ENCODE measurements at places on chromosomes 5 and 9.

DNA sequence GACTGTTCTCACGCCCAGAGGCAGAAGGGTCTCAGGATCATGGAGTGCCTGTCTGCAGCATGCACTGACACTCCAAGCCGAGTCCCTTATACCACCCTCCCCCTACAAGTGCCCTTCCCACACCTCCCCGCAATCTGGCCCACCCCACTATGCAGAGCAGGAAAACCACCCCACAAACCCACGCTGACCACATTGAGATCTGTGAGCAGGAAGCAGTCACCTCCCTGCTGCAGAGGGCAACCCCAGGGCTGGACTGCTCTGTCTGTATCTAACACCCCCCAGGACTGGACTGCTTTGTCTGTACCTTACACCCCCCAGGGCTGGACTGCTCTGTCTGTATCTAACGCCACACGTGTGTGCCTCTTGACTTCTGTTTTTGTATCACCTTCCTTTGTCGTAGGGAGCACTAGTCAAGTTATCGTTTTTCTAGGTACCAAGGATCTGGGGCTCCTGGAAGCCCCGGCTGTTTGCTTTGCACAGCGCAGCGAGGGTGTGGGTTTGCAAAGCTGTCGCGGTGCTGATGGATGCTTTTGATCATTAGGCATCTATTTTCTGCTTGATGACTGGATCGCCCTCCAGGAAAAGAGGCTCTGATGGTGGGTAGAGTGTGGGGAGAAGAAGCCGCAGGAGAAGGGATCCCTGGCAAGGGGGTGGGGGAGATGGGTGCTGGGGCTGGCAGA lies 21.5 kb downstream of the OLFM1 start:
- no peak for DNase-seq

- no peak for DNase-seq
Measured at GRCh38 chr5:136622747-136623146, 257.4 kb upstream of the TRPC7 start.

- DNase-seq, result peak; percentile 76
Measured at GRCh38 chr9:111525056-111525977, at the start of gene ZNF483. Gene ZNF483 (plus strand): TSS chr9:111525179. CDS start chr9:111527396, 2,217 bp downstream.

DNA sequence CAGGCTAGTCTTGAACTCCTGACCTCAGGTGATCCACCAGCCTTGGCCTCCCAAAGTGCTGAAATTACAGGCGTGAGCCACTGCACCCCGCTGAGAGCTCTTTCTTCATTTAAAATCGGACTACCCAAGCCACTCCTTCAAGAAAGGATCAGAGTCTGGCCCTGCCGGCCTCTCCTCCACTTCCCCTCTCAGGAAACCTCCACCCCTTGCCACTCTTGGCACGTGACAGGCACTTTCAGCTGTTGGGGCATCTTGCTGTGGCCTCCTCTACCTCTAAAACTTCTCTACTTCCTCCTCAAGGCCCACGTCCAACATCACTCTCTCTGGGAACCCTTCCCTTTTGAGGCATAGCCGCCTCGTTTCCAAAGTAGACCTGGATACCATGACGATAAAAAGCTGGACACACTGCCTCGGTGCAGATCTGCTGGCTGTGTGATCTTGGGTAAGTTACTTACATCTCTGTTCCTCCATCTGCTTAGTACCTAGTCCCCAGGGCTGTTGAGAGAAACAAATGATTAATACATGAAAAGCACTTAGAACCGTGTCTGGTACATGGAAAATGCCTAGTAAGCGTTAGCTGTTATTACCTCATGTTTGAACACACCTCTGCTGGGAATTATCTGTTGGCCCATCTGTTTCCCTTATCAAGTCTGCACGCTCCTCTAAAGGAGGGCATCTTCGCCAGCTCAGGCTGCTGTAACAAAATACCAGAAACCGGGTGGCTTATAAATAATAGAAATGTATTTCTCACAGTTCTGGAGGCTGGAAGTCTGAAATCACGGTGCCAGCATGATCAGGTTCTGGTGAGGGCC lies 55.3 kb downstream of the SMIM23 start:
- no peak for DNase-seq

All from iris pigment epithelial cell (primary cell).